ENCODE measurements at places on chromosomes 5 and 9.

- no peak for DNase-seq
Observed at GRCh38 chr5:123033157-123033671, 3.3 kb downstream of the PPIC start.

- DNase-seq: no peak
Observed at GRCh38 chr9:98101416-98101815, 17.6 kb downstream of the TRIM14 start.

- DNase-seq: no peak
Observed at GRCh38 chr5:108546939-108547338, 165.0 kb upstream of the FBXL17 start.

- no peak for DNase-seq
Observed at GRCh38 chr5:78041805-78042204, 252.7 kb downstream of the AP3B1 start.

DNA sequence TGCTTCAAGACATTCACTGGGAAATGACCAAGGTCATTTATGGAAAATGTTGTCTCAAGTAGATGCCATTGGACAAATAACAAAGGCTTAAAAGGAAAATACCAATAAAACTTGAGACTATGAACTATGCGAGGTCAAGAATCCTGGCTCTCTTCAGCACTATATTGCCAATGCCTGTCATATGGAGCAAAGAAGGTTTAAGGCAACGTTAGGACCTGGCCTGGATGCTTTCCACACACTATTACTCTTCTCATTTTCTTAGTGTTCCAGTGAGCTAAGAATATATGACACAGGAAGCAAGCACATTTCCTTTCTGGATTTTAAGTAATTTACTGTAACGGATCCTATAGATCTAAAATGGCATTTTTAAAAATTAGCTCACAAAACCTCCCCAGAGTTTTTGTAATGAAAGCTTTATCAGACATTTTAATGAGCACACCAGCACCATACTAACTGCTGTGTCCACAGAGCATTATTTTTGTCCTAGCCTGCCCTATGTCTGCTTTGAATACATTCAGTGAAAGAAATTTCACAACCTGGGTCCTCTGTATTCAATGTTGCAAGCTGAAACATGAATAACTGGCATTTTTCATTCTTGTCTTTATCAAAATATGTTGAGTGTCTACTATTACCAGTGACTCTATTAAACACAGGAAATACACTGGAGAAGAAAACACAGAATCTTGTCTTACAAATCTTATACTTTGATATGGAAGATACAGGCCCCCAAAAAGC lies 315.6 kb downstream of the CETN3 start:
- no peak for DNase-seq

DNA sequence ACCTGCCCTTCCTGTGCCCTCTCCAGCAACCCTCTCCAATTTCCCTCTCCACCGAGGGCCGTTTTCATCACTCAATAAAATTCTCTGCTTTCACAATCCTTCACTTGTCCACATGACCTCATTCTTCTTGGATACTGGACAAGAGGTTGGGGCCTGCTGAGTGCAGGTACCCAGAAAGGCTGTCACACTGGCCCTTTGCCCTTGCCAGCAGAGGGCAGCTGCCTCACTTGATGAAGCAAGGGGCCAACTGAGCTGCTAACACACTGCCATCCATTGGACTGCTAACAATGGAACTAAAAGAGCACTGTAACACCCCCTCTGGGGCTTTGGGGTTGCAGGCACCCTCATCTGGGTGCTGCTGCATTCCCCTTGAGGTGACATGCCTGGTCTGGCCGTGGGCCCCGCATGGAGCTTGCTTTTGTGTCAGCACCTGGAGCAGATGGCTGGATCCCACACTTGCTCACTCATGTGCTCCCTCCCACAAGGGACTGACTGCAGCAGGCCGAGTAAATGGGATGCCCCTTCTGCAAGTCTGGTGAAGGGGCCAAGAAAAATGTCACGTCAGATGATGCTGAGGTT lies 308.1 kb upstream of the ADCY2 start:
- DNase-seq: no peak

GRCh38 chr9:132551556-132551955 lies 30.9 kb upstream of the BARHL1 start:
- DNase-seq: no peak

- no peak for DNase-seq
Observed at GRCh38 chr5:140556438-140556837, 835 bp downstream of the SRA1 start.

- DNase-seq: no peak
Observed at GRCh38 chr9:69145144-69145715, 28.8 kb upstream of the TJP2 start.

DNA sequence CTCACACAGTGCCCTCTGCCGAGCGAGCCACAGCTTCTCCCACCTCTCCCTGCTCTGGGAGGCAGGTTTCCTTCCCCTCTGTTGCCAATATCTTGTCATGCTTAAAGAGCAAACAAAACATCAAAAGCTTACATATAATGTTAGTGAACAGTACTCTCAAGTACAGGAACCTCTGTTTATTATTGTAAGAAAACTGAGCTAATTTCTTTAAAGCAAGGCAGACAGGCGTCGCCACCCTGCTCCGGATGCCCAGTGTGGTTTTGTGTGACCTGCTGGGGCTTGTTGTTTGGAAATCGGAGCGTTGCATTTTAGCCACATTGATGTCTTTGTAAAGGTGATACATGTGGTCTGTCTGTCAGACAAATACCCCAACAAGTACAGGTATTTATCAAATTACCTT lies 401.4 kb upstream of the IRX1 start:
- DNase-seq: no peak

GRCh38 chr9:114141553-114142402 lies 13.6 kb upstream of the COL27A1 start:
- no peak for DNase-seq

DNA sequence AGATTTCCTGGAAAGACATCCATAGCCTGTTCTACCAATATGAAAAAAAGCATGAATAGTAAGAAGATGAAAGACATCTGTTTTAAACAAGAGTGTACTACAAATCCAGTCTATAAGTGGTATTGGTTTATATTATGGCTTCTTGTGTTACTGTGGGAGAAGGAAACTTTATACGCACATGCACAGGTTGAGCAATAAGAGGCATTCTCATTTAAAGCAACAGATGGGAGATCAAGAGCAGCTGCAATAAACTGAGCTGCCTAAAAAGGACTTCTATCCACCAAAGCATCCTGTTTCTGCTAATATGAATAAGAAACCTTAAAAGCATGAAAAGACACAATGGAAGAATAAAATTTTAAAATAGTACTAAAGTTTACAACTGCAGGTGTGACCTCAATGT lies 8.6 kb upstream of the PCDHB1 start:
- DNase-seq: no peak

DNA sequence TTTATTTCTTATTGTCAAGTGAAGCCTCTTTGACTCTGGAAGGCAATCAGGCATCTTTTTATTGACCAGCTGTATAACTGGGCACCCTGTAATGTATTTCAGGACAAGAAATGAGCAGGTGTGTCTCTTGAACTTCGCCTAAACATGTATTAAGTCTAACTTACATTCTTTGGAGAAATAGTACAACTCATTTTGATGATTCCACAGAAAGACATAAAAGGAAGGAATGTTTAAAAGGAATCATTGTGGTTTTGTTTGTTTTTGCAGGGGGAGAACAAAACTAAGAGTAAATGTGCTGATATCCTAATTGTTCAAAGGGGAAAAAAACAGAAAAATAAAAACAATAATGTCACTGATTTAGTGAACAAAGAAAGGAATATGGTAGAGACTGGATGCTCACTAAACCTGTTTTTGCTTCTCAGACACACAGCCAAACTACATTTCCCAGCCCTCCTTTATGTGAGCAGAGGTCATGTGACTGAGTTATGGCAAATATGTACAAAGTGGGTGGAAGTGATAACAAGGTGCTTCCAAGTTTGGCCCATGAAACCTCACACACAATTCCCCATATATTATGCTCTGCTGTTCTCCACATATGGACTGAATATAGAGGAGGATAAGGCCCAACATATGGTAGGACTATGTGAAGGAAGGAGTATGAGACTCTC lies 150.6 kb upstream of the ACOT12 start:
- no peak for DNase-seq

GRCh38 chr5:165263536-165263935 lies 1758.1 kb downstream of the MAT2B start:
- DNase-seq: no peak

GRCh38 chr5:142966121-142966420 lies 195.9 kb downstream of the ARHGAP26 start:
- DNase-seq: no peak
